ENCODE measurements at places on chromosomes 7 and 10.

DNA sequence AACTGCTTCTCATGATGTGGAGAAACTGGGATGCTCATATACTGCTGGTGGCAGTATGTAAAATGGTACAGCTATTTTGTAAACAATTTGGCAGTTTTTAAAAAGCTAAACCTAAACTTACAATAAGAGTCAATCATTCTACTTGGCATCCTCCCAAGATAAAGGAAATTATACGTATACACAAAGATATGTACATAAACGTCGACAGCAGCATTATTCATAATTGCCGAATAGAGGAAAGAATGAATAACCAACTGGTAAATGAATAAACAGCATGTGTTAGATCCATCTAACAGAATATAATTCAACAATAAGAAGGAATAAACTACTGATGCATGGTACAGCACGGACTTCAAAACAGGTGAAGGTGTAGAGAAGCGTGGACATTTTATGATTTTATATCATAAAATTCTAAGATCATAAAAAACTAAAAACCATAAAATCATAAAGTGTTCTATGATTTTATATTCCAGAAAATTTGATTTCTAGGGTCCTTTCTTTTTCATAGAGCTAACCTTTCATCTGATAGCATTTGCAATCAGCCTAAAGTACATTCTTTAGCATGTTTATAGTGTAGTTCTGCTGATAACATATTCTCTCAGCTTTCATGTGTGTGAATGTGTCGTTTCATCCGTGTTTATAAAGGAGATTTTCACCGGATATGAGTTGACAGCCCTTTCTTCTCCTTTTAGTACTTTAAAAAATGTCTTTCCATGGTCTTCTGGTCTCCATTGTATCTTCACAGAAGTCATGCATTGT, 261.5 kb downstream of the DIP2C start:
- no peak for DNase-seq

- no peak for DNase-seq
Measured at GRCh38 chr10:101601541-101601940, 13.4 kb downstream of the DPCD start.

GRCh38 chr7:71682841-71683781, 551.2 kb downstream of the GALNT17 start:
- DNase-seq, result no peak

- no peak for DNase-seq
Measured at GRCh38 chr7:94431176-94431575, 36.5 kb downstream of the COL1A2 start.

- no peak for DNase-seq
Measured at GRCh38 chr7:22219036-22219435, 137.9 kb downstream of the RAPGEF5 start.

- no peak for DNase-seq
Measured at GRCh38 chr10:71009126-71009525, 120.8 kb upstream of the PCBD1 start.

DNA sequence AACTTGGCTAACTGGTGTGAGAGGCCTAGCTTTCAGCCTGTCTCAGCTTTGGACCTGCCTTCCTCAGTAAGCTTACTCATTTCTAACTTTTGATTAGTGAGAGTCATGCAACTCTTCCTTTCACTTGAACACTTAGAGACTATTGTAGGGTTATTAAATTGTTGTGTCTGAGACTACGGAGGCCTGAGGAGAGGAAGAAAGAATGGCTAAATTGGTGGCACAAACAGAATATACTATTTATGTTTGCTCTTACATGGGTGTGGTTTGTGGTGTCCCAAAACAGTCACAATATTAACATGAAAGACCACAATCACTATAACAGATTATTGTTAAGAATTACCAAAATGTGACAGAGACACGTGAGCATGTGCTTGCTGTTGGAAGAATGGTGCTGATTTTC, 82.1 kb downstream of the TRIM24 start:
- no peak for DNase-seq

GRCh38 chr10:125152450-125153368, 7.7 kb downstream of the CTBP2 start:
- no peak for DNase-seq

DNA sequence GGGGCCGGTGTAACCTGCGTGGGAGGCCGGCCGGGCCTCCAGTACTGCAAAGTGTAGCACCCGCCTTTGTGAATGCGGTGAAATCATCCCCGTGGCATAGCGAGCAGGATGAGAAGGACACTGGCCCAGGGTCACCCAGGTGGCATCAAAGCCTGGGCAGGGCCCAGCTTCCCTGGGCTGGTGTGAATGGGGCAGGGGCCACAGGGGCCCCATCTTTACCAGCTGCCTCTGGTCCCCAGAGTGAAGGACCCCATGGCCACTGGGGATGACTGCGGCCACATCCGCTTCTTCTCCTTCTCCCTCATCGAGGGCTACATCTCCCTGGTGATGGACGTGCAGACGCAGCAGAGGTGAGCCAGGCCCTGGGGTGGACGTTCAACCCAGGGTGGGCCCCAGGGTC, 53.8 kb downstream of the RCC1L start:
- DNase-seq, result no peak

DNA sequence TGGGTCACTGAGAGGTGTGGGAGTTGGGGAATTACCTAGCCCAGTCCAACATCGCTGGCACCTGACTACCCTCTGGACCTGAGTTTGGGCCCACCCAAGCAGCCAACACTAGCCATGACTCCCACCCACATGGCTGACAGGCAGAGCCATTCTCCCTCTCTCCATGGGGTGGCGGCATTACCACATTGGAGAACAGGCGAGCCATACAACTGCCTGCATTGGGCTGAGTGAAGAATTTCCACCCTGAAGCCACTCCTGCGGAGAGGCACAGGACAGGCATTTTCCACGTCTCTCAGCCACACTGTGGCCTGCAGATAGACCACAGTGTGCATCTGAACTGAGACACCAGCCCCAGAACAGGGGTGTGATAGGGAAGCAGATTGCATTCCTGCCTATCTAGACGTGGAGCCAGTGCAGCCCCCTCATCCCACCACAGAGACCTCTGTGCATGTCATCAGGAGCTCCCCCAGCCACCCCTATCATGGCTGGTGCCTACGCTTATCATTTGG, 58.2 kb upstream of the ANTXRL start:
- DNase-seq, result peak; percentile 88

- no peak for DNase-seq
Measured at GRCh38 chr10:76244061-76244686, 812.8 kb downstream of the LRMDA start.

DNA sequence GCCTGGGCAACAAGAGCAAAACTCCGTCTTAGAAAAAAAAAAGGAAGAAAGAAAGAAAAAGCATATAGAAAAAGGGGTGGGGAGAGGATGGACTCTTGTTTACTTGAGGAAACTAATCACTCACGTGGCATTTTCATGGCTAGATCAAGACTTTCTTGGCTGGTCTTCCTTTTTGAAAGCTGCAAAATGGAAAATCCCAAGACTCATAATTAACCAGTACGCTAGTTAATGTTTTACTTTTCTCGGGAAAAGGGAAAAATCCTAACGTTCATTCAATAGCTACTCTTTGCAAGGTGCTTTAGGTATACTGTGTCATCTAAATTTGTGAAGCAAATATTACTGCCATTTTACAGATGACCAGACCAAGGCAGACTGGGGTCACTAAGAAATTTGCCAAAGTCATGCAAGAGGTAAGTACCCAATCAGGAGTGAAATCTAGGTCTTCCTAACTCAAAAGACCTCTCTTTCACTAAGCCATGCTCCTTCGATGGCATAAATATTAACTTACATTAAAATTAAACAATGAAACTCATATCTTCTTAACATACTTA, 24.4 kb downstream of the NAPEPLD start:
- no peak for DNase-seq

DNA sequence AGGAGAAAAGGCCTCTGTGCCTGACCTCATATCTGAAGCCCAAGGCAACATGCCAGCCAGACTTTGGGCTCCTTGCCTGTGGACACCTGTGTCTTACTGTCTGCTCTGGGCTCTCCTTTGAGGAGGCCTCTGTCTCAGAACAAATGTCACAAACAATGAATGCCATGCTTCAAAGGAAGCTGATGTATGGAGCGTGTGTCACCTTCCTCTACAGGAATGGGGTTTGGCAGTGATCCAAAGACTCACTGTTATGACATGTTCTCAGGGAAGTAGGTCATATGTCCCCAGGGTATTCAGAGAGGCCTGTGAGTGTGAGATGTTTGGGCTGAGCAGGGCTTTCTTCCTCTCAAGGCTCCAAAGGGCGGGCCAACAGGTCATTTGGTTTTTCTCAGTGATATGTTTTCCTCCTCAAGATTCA, 38.4 kb downstream of the PTPRE start:
- peak; percentile 44 for DNase-seq
